ENCODE measurements at places on chromosomes 3 and 15. TPM values are rescaled to one million over a fixed set of nuclear protein-coding genes. Genes with fewer than 3 reads are reported as not detected.

DNA sequence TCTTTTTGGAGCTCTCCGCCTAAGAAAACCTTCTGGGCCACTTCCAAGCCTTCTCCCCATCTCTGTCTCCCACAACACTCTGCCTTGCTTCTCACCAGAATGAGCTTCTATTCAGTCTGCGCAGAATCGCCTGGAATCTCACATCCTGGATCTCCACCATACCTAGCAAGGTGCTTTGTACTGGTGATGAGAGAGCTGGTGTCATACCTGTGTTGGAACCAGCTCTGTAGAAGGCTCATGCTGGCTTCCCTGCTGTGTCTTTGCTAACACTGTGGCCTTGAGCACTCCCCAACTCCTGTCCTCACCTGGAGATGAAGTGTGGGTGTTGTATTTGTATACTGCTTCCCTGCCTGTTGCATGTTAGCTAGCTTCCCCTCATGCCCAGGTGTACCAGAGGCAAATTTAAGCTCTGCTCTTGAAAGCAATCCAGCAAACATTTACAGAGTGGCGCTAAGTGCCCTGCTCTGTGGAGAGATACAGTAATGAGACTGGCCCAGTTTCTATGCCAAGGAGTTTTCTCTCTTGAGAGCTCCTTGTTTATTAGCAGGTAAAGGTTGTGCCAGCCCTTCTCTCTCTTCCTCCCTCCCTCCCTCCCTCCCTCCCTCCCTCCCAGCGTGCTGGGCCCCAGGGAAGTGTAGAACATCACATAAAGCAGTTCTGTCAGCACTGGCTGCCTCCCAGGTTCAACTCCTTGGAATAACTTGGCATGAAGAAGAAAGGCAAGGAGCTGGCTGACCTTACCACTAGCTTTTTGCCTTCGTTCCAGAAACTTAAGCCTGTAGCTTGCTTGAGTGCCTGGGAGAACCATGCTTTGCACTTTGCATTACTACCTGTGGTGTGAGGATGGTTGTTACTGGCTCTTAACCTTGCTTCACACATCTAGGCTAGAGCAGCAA lies 54.9 kb downstream of the TRIM71 start:
- DNase-seq: no peak
- H3K4me3 ChIP-seq: peak overlapping the region; percentile 62
- H3K27ac ChIP-seq: peak overlapping the region; percentile 100
- no peaks in the 10 kb centered on the region for H3K27me3 ChIP-seq
- peaks cover 92% of the 10 kb centered on the region for H3K4me1 ChIP-seq

- peaks cover 25% of the 10 kb centered on the region for H3K4me1 ChIP-seq
- H3K4me3 ChIP-seq: peak overlapping the region; percentile 15
- peak; percentile 43 for DNase-seq
- H3K27me3 ChIP-seq: no peaks in the 10 kb centered on the region
- H3K27ac ChIP-seq: peak overlapping the region; percentile 90
Measured at GRCh38 chr3:196179380-196180308, 31.6 kb downstream of the ZDHHC19 start.

DNA sequence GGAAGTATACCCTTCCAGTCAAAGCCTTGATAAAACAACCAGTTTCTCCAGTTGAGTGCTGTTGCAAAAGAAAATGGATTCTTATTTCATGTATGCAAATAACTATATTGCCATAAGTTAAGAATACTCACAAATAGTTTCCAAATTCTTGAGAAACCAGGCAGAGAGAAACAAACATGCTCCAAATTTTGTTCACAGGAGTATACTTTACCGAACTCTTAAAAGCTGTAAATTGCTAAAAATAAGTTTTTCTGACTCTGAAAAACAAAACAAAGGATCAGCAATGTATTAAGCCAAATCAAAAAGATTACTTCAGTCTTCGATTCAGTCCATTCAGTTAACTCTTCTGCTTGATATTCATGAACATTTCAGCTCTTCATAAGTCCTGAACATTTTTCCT lies 646.5 kb downstream of the MCTP2 start:
- H3K4me1 ChIP-seq: no peaks in the 10 kb centered on the region
- H3K27me3 ChIP-seq: no peaks in the 10 kb centered on the region
- H3K27ac ChIP-seq: no peak overlapping the region
- peaks cover 24% of the 10 kb centered on the region for H3K36me3 ChIP-seq
- no peak overlapping the region for H3K4me3 ChIP-seq

- DNase-seq: peak; percentile 39
- H3K36me3 ChIP-seq: peaks cover 14% of the 10 kb centered on the region
- H3K4me1 ChIP-seq: peaks cover 33% of the 10 kb centered on the region
- H3K27ac ChIP-seq: peak overlapping the region; percentile 87
Measured at GRCh38 chr3:63912768-63913588, 795 bp upstream of the SCAANT1 start.

- peaks cover 22% of the 10 kb centered on the region for H3K4me1 ChIP-seq
- no peak overlapping the region for H3K4me3 ChIP-seq
- no peaks in the 10 kb centered on the region for H3K27me3 ChIP-seq
- no peak for DNase-seq
Measured at GRCh38 chr3:175836617-175837016, 977.5 kb downstream of the NAALADL2 start.

- H3K4me1 ChIP-seq: peaks cover 8% of the 10 kb centered on the region
- peaks cover 19% of the 10 kb centered on the region for H3K36me3 ChIP-seq
- H3K4me3 ChIP-seq: no peak overlapping the region
- DNase-seq: no peak
- no peaks in the 10 kb centered on the region for H3K27me3 ChIP-seq
Measured at GRCh38 chr3:138796761-138797160, 38.0 kb downstream of the PIK3CB start.

GRCh38 chr15:42375252-42375651 lies 16.0 kb downstream of the CAPN3 start:
- peaks cover 41% of the 10 kb centered on the region for H3K36me3 ChIP-seq
- H3K4me1 ChIP-seq: no peaks in the 10 kb centered on the region
- no peak for DNase-seq

TLR9 gene
- not detected for total RNA-seq

GPR27 gene
- 14.7 TPM for total RNA-seq

TMEM45A gene
- total RNA-seq: 6.6 TPM

SMCO1 gene
- not detected for total RNA-seq
